ENCODE measurements at places on chromosomes 5 and 9.
A peak's percentile ranks its signal among the peaks of the same experiment; 100 is the strongest.

GRCh38 chr9:19552282-19553105 is 143.7 kb downstream of the ACER2 start:
- no peak for DNase-seq

DNA sequence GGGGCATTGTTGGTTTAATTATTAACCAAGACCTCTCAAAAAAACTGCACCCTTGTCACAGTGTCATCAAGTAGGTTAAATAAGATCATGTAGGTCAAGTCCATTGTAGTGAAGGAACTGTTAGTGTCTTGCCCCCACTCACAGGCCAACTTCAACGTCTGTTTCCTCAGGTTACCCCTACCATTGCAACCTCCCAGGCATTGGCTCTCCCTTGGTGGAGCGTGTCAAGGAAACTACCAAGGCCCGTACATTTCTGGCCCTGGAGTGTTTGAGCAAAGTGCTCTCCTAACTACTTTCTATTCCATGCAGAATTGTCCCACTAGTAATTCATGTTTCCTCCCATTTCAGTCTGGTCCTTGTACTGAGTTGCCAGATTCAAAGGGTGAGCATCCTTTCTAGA is 167.5 kb downstream of the MEF2C start:
- no peak for DNase-seq

GRCh38 chr5:180291234-180291940 is 496 bp downstream of the MAPK9 start:
- no peak for DNase-seq

DNA sequence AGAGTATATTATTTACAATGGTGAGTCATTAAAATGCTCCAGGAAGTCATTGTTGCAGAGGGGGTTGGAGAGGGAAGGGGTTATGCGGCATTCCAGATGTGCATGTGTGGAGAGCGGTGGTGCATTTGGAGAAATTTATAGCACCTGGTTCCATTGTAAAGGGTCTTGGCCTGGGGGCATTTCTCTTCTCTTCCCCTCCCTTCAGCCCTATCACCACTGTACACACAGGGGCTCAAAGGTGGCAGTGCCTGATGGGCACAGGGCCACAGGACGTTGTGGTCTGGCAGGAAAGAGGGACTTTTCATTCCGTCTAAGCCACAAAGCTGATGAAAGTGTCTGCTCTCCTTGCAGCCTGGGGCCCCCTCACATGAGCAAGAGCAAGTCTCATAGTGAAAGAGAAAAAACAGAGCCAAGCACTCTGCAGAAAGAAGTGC is 442.4 kb upstream of the ZNF462 start:
- no peak for DNase-seq

DNA sequence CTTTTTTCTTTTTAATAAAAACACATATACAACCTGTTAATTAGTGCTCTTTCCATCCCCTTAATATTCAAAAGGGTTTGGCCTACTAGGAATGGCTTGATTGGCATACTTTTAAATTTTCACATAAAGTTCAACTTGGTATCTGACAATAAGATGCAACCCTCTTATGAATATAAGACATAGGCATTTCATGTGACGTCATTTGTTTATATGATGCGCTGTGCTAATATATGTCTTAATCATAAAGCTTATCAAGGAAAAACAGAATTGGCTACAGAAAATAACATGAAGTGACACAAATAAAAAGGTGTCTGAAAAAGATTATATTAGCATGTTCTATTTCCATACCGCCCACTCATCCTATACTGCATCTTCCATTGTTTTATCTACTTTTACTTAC is 1642.4 kb downstream of the EFNA5 start:
- DNase-seq = no peak

DNA sequence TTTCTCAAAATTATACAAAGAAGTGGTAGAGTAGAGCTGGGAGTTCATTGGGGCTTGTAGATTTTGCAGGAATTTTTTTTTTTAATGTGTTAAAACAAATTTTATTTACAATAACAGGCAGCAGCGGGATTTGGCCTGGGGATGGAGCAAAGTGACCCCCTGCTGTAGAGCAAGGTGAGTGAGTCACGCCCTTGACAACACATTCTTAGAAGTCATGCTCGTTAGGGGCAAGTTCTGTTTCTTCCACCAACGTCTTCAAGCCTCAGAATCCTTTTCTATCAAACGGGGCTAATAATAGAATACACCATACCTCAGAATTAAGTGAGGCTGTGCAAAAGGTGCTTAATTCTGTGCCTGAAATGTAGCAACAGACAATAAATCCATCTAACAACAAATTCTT is 1.1 kb upstream of the ANKDD1B start:
- no peak for DNase-seq

DNA sequence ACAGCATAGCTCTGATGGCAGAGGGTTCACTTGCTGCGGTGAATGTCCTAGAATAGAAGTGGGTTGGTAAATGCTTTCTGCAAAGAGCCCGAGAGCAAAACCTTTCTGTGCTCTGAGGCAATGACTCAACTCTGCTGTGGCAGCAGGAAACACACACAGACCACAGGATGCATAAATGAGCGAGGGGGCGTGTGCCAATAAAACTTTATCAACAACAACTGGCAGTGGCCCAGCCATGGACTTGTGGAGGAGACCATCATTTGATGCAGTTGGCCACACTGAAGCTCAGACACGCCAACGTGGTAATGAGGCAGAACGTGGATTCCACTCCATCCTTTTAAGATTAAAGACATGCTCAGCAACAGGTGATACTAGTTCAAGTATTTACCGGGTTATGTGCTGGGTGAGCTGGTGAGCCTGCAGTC is 6.8 kb downstream of the MRPL36 start:
- peak; percentile 62 for DNase-seq

Measured in activated CD8-positive, alpha-beta memory T cell treated with anti-CD3 and anti-CD28 coated beads for 48 hours (primary cell).